SJSA1 (cell line): ENCODE measurements at places on chromosomes 6 and 20.

DNA sequence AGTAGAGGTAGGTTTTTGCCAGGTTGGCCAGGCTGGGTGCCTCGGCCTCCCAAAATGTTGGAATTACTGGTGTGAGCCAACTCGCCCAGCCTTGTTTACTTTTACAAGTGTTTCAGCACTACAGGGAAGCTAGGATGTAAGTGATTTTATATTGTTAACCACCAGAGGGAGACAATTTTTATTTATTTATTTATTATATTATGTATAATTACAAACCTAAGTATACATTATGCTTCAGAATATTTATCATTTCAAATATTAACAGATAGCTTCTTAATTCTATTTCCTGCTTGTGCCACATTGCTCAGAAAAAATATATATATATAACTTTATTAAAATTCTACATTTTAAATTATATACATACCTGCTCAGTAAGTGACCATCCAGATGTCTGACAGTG is 9.8 kb downstream of the MMUT start:
- H3K4me3 ChIP-seq: no peak overlapping the region
- H3K4me1 ChIP-seq: no peaks in the 10 kb centered on the region
- no peak overlapping the region for H3K27ac ChIP-seq
- H3K36me3 ChIP-seq: peaks cover 17% of the 10 kb centered on the region
- H3K27me3 ChIP-seq: no peaks in the 10 kb centered on the region

GRCh38 chr6:152085451-152085921 is 278.0 kb downstream of the ESR1 start:
- peaks cover 34% of the 10 kb centered on the region for H3K4me1 ChIP-seq
- DNase-seq: no peak
- no peak overlapping the region for H3K4me3 ChIP-seq
- no peak overlapping the region for H3K27ac ChIP-seq

DNA sequence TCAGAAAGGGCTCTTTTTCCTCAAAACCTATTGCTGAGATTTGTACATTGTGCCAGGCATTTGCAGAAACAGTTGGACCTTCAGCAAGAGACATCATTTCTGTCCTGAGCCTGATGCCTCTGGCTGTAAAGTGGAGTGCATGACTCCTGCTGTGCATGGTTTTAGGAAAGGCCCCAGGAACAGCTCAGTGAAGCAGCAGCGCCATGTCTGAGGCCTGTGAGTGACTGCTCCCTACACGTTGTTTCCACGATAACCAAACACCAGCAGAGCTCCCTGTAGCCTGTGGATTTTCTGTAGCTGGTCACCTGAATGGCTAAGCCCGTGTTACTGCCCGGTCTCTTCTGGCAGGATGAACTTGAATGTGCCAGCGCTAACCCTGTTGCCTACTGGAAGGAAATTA is 232.5 kb downstream of the TFAP2C start:
- DNase-seq: no peak
- no peak overlapping the region for H3K4me3 ChIP-seq
- no peaks in the 10 kb centered on the region for H3K4me1 ChIP-seq
- peaks cover 38% of the 10 kb centered on the region for H3K27me3 ChIP-seq

DNA sequence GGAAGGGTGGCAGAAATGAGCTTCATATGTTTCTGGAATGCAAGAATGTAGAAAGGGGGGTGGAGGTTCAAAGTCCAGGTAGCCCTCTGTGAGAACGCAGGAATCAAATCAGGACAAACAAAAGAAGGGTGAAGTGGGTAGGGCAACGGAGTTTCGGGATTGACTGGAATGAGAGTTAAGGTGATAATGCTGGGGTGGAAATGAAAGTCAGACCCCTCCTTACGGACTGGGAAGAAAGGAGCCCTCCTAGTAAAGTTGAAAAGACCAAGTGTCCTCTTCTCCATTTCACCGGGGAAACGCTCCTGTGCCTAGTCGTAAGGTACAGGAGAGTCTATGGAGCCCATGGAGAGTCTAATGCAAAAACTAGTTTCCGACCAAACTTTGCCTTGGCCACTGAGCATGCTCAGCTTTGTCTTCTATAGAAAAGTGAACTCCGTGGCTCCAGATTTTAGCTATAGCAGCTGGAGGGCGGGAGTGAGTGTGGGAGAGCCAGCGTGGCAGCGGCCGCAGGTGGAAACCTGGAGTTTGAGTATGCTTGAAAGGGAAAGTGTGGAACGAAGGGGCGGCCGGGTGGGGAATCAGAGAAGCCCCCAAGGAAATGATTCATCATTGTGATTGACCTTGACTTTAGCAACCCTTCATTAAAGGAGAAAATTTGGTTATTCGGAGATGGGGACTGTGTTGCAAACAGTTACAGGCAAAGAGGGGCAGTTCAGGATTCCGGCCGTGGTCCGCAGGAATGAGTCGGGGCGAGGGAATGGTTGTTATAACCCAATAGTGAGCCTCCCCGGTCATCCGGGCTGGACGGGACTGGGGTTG is 1.3 kb upstream of the LRRC1 start:
- peaks cover 4% of the 10 kb centered on the region for H3K36me3 ChIP-seq
- no peak for DNase-seq
- H3K27me3 ChIP-seq: no peaks in the 10 kb centered on the region

GRCh38 chr6:33450434-33450833 is 3.9 kb upstream of the ZBTB9 start:
- no peaks in the 10 kb centered on the region for H3K27me3 ChIP-seq
- H3K4me3 ChIP-seq: no peak overlapping the region
- no peaks in the 10 kb centered on the region; the same call in 1 of the 2 replicates for H3K4me1 ChIP-seq
- peaks cover 3% of the 10 kb centered on the region for H3K36me3 ChIP-seq

DNA sequence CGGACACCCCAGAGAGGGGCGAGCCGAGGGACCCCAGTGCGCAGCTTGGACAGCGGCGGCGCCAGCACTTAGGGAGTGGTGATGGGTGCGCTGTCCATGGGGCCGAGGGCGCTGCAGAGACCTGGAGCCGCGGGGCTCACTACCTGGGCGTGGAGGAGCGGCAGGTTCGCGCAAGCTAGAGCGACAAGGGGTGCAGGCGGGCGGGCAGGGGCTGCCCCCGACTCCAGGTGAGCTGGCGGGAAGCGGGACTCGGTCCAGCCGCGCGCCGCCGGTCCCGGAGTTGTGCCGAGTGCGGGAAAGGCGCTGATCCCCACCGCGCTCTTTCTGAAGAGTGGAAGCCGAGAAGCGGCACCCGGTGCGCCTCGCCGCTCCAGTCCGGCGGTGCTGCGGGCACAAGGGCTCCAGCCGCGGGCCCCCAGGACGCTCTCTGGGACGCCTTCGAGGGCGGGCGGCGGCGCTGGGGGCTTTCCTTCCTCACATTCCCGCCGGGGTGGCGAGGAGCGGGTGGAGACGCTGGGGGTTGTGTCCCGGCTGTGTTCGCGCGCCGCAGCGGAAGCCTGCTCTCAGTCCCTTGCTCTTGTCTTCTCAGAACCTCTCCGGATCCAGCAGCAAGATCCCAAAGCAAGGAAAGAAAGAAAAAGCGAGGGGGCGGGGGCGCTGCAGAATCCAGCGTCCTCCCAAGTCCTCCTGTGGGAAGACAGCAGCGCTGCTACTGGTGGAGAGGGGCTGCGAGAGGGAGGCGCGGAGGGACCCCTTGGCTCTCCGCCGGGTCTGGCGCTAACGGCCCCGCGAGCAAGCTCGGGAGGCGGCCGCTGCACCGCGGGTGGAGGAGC is at the start of gene B3GAT2:
B3GAT2 (minus strand) TSS at position 610 of the 833 bp plus-strand sequence. CDS start 631 bp downstream, outside the sequence.
- no peaks in the 10 kb centered on the region for H3K36me3 ChIP-seq
- H3K4me3 ChIP-seq: peak within 1 kb of the TSS; percentile 21
- DNase-seq: no peak
- H3K27ac ChIP-seq: no peak within 1 kb of the TSS
- H3K4me1 ChIP-seq: peaks cover 18% of the 10 kb centered on the region

DNA sequence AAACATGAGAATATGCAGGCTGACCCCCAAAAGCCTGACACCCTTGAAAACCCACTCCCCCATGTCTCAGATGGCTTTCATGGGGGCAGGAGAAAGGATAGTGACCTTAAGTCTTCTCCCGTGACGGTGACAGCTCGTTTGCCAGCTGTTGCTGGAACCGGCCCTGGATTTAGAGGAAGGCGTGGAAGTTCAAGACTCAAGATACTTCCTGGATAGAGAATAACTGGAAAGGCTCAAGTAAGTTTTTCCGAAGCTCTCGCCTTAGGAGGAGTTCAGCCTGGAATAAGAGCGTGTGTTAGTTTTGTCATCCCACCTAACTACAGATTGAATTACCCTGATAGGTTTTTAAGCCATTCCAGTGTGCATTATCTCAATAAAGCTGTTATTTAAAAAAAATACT is 11.6 kb upstream of the MTG2 start:
- H3K27ac ChIP-seq: no peak overlapping the region
- H3K36me3 ChIP-seq: peaks cover 25% of the 10 kb centered on the region
- DNase-seq: no peak
- H3K4me1 ChIP-seq: no peaks in the 10 kb centered on the region

GRCh38 chr6:27280540-27281000 is 31.5 kb downstream of the POM121L2 start:
- no peak for DNase-seq
- no peak overlapping the region for H3K4me3 ChIP-seq
- no peaks in the 10 kb centered on the region for H3K36me3 ChIP-seq
- H3K27ac ChIP-seq: no peak overlapping the region

DNA sequence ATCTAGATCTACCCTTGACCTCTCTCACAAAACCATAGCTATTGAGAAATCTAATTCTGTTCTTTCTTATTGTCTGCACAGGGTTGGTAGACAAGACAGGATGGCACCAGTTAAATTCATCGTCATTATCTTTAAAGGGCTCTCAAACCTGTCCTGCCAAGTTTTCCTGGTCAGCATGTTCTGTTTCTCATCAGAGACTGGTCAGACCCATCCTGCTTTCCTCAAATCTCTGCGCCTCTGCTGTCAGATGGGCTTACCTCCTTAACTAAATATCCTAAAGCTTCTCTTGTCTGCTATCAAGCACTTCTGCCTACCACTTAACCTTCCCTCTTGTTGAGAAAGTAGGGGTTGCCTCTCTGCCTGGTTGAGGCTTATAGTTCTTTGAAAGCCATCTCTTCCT is 125.2 kb downstream of the MYO6 start:
- H3K36me3 ChIP-seq: no peaks in the 10 kb centered on the region
- H3K27me3 ChIP-seq: no peaks in the 10 kb centered on the region
- H3K27ac ChIP-seq: no peak overlapping the region
- no peak for DNase-seq
- H3K4me3 ChIP-seq: no peak overlapping the region

DNA sequence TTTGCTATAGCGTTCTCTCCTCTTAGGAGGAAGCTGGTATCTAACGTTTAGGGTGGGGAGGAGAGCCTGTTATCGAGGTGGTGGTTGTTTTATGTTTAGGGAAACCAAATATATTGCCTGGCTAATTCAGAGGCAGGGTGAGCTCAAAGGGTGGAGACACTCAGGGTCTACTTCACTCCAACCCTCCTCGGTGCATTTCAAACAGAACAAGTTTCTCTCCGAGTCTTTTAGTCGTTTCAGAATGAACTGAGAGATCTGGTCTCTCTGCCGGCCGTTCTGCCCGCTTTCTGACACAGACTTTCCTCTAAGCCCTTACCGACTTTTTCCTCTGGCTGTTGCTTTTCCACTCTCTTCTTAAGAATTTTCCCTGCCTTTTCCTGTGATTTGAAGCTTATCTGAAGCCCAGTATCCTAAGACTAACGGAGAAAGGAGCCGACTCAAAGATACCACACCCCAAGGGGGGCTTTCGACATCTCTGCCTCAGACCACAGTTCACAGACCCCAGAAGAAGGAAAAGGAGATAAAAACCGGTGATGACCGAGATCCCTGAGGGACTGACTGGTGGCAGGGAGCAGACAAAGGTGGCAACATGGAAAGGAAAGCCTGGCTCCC is 865 bp downstream of the STK38 start:
- no peak for DNase-seq
- peaks cover 34% of the 10 kb centered on the region for H3K36me3 ChIP-seq
- peaks cover 41% of the 10 kb centered on the region for H3K4me1 ChIP-seq
- H3K27ac ChIP-seq: peak overlapping the region; percentile 94

- no peaks in the 10 kb centered on the region for H3K36me3 ChIP-seq
- peaks cover 10% of the 10 kb centered on the region for H3K27me3 ChIP-seq
- H3K4me3 ChIP-seq: no peak overlapping the region
- peaks cover 44% of the 10 kb centered on the region for H3K4me1 ChIP-seq
- DNase-seq: peak; percentile 57
Observed at GRCh38 chr6:7731294-7731693, 5.4 kb downstream of the BMP6 start.

- H3K36me3 ChIP-seq: no peaks in the 10 kb centered on the region
- no peak overlapping the region for H3K4me3 ChIP-seq
- no peaks in the 10 kb centered on the region for H3K4me1 ChIP-seq
- no peak for DNase-seq
Observed at GRCh38 chr6:63795826-63796225, 160.2 kb downstream of the PHF3 start.

GRCh38 chr20:37781626-37782025 is 87.8 kb downstream of the CTNNBL1 start:
- H3K4me3 ChIP-seq: no peak overlapping the region
- no peak overlapping the region for H3K27ac ChIP-seq
- no peaks in the 10 kb centered on the region for H3K27me3 ChIP-seq
- DNase-seq: no peak
- H3K36me3 ChIP-seq: peaks cover 11% of the 10 kb centered on the region; the same call in 1 of the 2 replicates

GRCh38 chr6:77463861-77464494 is 687 bp upstream of the HTR1B start:
- no peak overlapping the region for H3K27ac ChIP-seq
- peak overlapping the region; percentile 16; the same call in 1 of the 2 replicates for H3K4me3 ChIP-seq
- H3K36me3 ChIP-seq: no peaks in the 10 kb centered on the region
- peaks cover 20% of the 10 kb centered on the region for H3K27me3 ChIP-seq
- DNase-seq: no peak
- peaks cover 4% of the 10 kb centered on the region for H3K4me1 ChIP-seq

- DNase-seq: no peak
- H3K27me3 ChIP-seq: no peaks in the 10 kb centered on the region; the same call in 1 of the 2 replicates
- H3K4me3 ChIP-seq: no peak overlapping the region
- H3K36me3 ChIP-seq: no peaks in the 10 kb centered on the region
- no peak overlapping the region for H3K27ac ChIP-seq
Observed at GRCh38 chr20:53439616-53440015, 154.0 kb downstream of the ZNF217 start.

GRCh38 chr6:158031381-158032353 is 50.0 kb downstream of the SYNJ2 start:
- H3K27me3 ChIP-seq: no peaks in the 10 kb centered on the region
- peaks cover 48% of the 10 kb centered on the region for H3K4me1 ChIP-seq
- H3K4me3 ChIP-seq: no peak overlapping the region
- DNase-seq: peak; percentile 73
- H3K27ac ChIP-seq: peak overlapping the region; percentile 64

DNA sequence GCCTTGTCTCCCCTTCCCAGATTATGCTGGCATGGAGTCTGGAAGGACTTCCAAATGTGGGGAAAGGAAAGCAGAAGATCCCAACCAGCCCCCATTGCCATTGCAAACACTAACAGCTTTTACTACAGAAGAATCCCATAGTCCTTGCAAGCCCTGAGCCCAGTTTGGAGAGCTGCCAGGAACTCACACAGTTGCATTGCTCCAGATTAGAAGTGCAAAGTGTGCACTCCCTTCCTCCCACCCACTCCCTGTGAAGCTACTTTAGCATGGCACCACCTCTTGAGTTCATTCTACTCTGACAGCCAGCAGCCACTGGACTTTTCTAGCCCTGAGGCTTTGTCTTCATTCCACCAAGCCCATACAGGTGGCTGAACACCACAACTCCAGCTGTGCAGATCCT is 67.6 kb downstream of the SLC22A2 start:
- H3K36me3 ChIP-seq: no peaks in the 10 kb centered on the region
- no peak for DNase-seq
- no peaks in the 10 kb centered on the region for H3K27me3 ChIP-seq
- no peak overlapping the region for H3K27ac ChIP-seq

- H3K36me3 ChIP-seq: no peaks in the 10 kb centered on the region
- H3K4me3 ChIP-seq: no peak overlapping the region
- H3K27me3 ChIP-seq: peaks cover 38% of the 10 kb centered on the region
- no peaks in the 10 kb centered on the region for H3K4me1 ChIP-seq
Observed at GRCh38 chr6:39090036-39090435, 24.9 kb downstream of the SAYSD1 start.

GRCh38 chr6:98560841-98561240 is 273.5 kb upstream of the POU3F2 start:
- H3K4me1 ChIP-seq: no peaks in the 10 kb centered on the region
- H3K4me3 ChIP-seq: no peak overlapping the region
- no peaks in the 10 kb centered on the region for H3K27me3 ChIP-seq
- H3K36me3 ChIP-seq: no peaks in the 10 kb centered on the region
- no peak overlapping the region for H3K27ac ChIP-seq
- DNase-seq: no peak
